ENCODE measurements at places on chromosomes 7 and 10.
A peak's percentile ranks its signal among the peaks of the same experiment; 100 is the strongest.

- no peak for DNase-seq
These were observed 49.1 kb upstream of the ADCY1 start for GRCh38 chr7:45525057-45525456.

- peak; percentile 8 for DNase-seq
These were observed 84.1 kb downstream of the EZH2 start for GRCh38 chr7:148799893-148800555.

- no peak for DNase-seq
These were observed 14.0 kb downstream of the C10orf88 start for GRCh38 chr10:122939856-122940543.

DNA sequence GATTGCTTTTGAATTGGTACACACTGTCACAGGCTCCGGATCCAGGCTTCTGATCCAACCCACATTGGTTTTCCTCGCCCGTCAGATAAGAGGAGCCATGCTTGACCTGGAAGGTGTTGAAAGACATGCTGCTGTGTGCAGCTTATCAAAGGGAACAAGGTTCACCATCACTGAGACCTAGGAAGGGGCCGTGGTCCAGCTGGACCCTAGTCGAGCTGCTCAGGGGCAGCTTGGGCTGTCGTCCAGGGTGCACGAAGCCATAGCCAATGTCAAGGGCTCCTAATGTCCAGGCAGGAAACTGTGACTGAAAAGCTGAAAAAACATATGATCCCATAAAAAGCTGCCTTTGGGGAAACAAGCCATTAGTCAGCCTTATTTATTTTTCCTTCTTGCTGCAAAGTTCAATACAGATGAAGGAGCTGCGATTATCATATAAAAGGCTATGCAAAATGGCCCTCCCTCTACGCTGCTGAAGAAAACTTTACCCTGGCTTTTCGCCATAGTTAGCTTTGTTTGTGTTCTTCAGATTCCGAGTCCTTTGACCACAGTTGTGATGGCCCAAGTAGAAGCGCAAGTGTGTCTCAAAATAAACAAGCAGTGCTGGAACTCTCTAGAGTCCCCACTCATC, 118.0 kb downstream of the CREB5 start:
- no peak for DNase-seq

- DNase-seq = peak; percentile 74
These were observed 103.0 kb downstream of the COBL start for GRCh38 chr7:51213618-51214017.

DNA sequence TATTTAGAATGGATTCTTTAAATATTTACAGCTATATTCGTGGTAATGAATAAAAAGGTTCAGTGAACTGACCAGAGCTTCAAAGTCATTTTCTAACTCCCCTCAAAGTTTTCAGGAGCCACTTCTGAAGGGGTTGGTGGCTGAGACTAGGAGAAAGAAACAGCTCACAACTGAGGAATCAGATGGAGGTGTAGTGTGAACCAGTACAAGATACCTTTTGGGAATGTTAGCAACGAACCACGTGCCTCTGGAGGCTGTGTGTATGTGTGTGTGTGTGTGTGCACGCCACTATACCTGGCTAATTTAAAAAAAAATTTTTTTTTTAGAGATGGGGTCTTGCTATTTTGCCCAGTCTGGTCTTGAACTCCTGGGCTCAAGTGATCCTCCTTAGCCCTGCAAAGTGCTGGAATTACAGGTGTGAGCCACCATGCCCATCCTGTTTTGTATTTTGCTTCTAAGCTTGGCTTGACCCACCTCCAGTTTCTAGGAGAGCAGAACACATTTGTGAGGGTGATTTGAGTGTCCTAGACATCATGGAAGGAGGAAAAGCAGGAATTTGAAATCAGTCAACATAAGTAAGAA, 9.5 kb upstream of the TAF3 start:
- DNase-seq = no peak

GRCh38 chr10:92574548-92575261, 812 bp upstream of the IDE start:
- DNase-seq = no peak

DNA sequence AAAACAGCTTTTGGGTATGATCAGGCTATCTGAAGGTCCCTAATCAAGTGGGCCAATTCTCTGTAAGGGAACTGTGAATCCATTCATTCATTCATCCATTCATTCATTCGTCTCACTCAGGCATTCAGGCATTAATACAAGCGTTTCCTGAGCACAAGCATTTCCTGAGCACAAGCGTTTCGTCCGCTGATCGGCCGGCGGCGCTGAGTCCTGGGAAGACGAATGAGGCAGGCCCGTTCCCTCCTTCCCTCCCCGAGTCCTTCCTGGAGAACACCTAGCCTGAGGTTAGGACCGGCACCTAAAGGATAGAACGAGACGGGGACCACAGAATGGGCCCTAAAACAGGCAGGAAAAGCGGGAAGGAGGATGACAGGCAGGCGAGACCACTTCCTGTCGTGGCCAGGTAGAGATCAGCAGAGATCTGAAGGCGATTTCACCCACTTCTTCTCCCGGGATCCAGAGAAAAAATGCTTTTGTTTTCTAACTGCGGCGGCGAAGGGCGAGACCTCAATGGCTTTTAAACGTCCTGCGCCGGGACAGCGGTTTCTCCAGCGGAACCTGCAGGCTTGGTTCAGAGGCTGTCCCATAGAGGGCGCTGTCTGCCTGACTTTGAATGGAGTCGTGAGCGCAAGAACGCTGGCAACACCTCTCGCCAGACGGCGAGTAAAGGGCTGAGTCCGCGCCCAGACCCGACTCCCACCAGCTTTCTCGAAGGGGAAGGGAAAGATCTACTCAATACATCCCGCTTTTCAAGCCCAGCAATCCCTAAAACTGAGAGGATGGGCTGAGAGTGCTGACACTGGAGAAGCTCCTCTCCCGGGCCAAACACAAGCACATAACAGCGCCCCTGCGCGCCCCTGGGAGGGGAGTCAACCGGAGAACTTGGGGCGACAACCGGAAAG, 2.9 kb upstream of the HMX3 start:
- DNase-seq = peak; percentile 70

- peak; percentile 76 for DNase-seq
These were observed 2.5 kb downstream of the TSPAN15 start for GRCh38 chr10:69453795-69454194.

- DNase-seq = peak; percentile 77
These were observed 35.9 kb downstream of the LRRC4 start for GRCh38 chr7:127995156-127995880.

- DNase-seq = peak; percentile 89
These were observed 16.3 kb upstream of the SH2B2 start for GRCh38 chr7:102270178-102270887.

DNA sequence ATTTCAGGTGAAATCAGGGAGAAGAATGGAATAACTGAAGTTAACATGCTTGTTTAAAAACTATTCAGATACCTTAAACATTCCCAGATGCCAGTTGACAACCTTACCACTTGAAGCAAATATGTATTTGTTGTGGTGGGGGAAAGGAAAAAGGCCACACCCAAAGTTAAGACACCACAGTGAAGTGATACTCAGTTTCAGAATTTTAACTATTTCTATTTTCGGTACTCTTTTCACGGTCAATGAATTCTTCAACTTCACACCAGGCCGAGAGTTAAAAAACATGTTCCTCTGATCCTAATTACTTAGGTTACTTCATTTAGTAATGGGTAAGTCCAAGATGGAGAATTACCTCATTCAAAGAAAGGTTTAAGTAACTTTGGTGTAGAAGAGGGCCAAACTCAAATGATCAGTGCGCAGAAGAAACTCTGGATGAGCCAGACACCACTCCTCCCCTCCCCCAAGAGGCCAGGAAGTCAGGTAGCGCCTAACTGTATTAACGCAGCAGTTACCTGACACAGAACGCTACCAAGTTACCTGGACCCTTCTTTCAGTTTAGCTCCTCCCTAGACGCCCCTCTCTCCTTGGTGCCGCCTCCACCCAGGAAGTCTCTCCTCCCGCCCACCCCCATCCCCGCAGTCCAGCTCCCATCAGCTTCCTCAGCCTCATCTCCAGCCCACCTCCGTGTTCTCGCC, 700 bp downstream of the MTPN start:
- no peak for DNase-seq

All from G401 (cell line).